ENCODE measurements at places on chromosomes 16 and 17. TPM values are rescaled to one million over a fixed set of nuclear protein-coding genes. Genes with fewer than 3 reads are reported as not detected.

CFAP97D1 gene
- 0.03 TPM for total RNA-seq

ITGAL gene
- total RNA-seq = not detected

PDILT gene
- total RNA-seq = not detected

GPATCH8 gene
- total RNA-seq = 22.6 TPM

GINS3 gene
- 24.2 TPM for total RNA-seq

NXN gene
- 25.1 TPM for total RNA-seq

AATK gene
- total RNA-seq = 0.78 TPM

DHX58 gene
- total RNA-seq = 0.23 TPM

SPIRE2 gene
- total RNA-seq = 7.9 TPM

SLC16A5 gene
- total RNA-seq = 36.0 TPM

TNFRSF17 gene
- not detected for total RNA-seq

CD79B gene
- not detected for total RNA-seq

CHMP1A gene
- total RNA-seq = 112 TPM

KRT39 gene
- total RNA-seq = not detected

PLA2G15 gene
- 14.2 TPM for total RNA-seq

CMTM4 gene
- 34.8 TPM for total RNA-seq

ALOXE3 gene
- 8.5 TPM for total RNA-seq

CACNG3 gene
- not detected for total RNA-seq

TBC1D3C gene
- 0.07 TPM for total RNA-seq

RND2 gene
- total RNA-seq = 0.13 TPM

SCIMP gene
- total RNA-seq = not detected

TPPP3 gene
- total RNA-seq = 14.2 TPM

MILR1 gene
- 1.9 TPM for total RNA-seq

SLC12A3 gene
- not detected for total RNA-seq

RCVRN gene
- not detected for total RNA-seq

AOC3 gene
- 1.4 TPM for total RNA-seq

FADS6 gene
- not detected for total RNA-seq

SLC6A2 gene
- total RNA-seq = not detected

PLA2G10 gene
- total RNA-seq = not detected

KCTD19 gene
- 0.49 TPM for total RNA-seq

CDK3 gene
- total RNA-seq = 5.6 TPM

C16orf96 gene
- 0.03 TPM for total RNA-seq

ZG16B gene
- 1.3 TPM for total RNA-seq

SLC16A13 gene
- 8.1 TPM for total RNA-seq

CLDN7 gene
- 1.9 TPM for total RNA-seq

TP53TG3 gene
- total RNA-seq = 0.61 TPM

CEP112 gene
- 5.7 TPM for total RNA-seq

TMEM238L gene
- not detected for total RNA-seq

SMIM36 gene
- total RNA-seq = not detected

WFDC1 gene
- not detected for total RNA-seq

CCL16 gene
- total RNA-seq = not detected

SDR42E2 gene
- not detected for total RNA-seq
